Activated CD4-positive, alpha-beta T cell treated with anti-CD3 and anti-CD28 coated beads, Interleukin-2, amount 50 U/mL, for 48 hours (primary cell): ENCODE measurements at places on chromosomes 13 and 19.

DNA sequence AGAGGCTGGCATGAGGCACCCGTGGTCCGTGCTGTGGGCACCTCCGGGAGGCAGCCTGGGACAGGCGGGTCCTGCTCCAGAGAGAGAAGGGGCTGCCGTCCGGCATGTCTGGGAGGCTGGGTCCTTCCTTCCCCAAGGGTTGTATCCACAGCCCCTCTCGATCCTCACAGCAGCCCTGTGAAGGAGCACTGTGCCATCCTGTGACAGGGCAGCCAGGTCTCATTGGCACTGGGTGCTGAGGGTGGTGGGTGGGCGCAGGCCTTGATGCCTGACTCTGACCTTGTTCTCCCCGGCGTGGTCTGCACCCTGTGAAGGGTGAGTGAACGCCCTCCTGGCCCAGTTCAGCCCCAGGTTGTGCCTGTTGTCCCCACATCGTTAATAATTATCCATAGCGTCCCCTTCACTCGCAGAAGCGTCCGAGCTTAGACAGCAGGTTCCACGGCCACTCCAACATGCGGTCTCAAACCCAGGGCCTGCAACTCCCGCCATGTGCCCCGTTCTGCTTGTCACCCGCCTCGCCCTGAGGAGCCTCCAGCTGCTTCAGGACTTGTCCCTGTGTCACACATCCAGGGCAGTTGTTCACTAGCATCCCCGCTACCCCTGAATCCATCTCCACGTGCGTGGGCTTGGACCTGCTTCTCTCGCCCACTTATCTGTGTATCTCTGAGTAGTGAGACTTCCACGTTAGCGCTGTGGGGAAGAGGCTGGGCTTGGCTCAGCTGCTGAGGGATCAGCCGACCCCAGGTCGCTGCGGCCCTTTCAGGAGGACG is 10.6 kb downstream of the ATP11A start:
- DNase-seq, result no peak

DNA sequence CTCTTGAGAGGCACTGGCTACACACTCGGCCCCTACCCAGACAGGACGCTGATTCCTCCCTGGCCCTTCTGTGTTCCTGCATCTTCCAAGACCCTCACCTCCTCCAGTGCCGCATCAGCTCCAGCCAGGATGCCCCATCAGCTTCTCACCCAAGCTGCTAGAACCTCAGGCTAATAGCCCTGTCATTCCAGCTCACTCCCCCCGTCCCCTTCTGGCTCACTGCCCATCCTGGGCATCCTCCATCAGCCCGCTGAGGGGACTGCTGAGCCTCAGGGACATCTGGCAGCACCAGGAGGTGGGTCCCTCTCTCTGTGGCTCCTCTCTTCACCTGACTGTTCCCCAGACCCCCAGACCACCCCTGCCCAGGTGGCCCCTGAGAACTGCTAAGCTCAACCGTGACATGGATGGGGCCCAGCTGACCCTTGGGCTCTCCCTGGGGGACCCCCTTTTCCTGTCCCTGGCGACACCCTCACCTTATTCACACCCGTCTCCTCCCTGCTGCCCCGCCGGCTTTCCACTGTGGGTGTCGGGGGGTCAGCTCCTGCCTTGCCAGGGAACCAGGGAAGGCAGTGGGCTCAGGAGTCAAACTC is 4.8 kb downstream of the FFAR3 start:
- DNase-seq, result no peak

DNA sequence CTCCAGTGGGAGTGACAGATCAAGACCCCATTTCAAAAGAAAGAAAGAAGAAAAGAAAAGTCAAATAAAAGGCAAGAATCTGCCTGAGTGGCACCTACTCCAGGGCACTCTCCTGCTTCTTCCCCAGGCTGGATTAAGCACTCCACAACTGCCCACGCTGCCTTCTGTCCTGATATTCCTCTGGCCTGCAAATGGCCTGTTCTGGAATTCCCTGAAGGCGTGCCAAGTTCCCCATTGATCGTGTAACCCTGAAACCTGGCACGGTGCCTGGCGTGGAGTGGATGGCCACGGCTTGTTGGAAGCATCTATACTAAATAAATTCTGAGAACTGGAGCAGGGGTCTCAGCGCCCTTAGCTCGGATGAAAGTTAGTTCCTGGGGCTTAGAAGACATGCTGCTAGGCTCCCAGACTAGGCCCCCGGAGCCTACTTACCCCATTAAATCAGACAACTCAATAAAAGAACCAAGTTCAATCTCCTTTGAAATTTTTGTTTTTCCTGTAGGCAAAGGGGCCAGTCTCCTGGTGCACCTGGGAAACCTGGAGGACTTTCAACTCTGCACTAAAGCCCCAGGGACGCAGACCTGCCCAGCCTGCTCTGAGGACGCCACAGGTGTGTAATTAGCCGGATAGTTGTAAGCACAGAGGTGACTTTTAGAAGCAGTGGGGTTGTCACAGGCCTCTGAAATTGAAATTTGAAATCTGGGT is 21.9 kb downstream of the ANKRD27 start:
- no peak for DNase-seq

DNA sequence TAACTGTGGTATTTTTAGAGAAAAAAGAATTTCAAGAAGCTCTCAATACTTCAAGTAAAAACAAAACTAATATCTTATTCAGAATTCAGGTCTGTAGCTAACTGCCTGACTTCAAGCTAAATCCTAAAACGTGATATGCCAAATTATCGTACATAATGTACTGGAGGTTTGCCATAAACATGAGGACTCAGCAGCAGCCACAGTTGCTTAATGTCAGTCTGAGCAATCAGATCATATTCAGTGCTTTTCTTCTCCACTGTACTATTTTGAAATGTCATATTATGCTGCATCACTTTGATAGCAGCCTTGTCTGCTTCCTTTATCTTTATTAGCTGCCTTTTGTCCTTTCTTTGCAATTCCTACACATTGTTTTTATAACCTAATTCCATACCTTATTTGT is 265.1 kb upstream of the EDNRB start:
- DNase-seq, result no peak

GRCh38 chr13:30253830-30254229 is 53.5 kb downstream of the KATNAL1 start:
- DNase-seq, result peak; percentile 5

GRCh38 chr19:13398780-13399726 is 107.2 kb downstream of the CACNA1A start:
- no peak for DNase-seq

GRCh38 chr13:26253262-26253786 is 605 bp upstream of the CDK8 start:
- DNase-seq, result no peak

- no peak for DNase-seq
These were observed 2.3 kb upstream of the C13orf42 start for GRCh38 chr13:51113186-51113881.

GRCh38 chr19:48946463-48947257 is 8.0 kb upstream of the BAX start:
- DNase-seq, result no peak

DNA sequence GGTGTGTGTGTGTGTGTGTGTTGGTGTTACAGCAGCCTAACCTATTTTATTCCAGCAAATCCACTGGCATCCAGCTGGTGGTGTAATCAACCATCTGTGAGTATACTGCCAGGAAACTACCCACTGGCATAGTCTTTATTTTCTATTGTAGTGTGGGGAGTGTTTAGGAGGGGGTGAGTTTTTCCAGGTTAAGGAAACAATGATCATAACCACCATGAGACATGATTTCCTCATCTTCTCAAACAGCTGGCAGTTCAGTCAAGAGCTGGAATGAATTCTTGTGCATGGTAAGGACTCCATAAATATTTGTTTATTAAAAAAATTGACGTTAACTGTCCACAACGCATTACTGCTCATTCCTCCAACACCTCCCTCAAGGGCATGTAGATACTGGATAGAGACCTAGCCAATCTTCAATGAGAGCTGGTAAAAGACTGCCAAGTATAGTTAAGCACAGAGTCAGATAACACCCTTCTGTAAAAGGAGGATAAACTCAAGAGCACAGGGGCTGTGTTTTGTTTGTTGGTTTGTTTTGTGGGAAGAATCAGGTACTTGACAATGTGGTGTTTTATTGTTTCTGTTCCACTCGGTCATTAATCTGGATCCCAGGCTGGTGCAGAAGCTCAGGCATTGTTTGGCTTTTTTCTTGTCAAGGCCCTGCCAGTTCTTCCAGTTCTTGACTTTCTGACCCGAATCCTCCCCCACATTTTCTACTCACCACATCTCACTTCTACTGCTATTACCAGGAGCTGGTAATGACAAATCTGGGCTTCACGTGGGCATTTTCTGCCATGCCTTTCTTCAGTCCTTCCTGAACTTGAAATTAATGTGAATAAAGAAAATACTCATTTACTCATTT is 31.6 kb upstream of the SLC46A3 start:
- no peak for DNase-seq

GRCh38 chr13:33194820-33195692 is 90.5 kb downstream of the STARD13 start:
- DNase-seq, result no peak

- DNase-seq, result no peak
These were observed 186.3 kb downstream of the TDRD3 start for GRCh38 chr13:60583196-60583888.
